ENCODE measurements at places on chromosomes 11 and 22.

DNA sequence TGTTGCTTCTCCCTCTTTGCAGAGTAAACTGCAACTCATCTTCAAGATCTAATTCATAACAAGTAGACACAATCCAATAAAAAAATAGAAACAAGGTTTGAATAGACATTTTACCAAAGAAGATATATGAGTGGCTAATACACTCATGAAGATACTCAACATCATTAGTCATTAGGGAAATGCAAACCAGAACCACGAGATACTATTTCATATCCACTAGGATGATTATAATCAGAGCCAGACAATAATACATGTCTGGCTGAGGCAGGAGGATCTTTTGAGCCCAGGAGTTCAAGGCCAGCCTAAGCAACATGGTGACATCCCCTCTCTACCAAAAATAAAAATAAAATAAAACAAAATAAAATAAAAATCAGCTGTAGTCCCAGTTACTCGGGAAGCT is 85.0 kb downstream of the ATG16L2 start:
- DNase-seq = no peak

GRCh38 chr11:34599406-34599945 is 21.4 kb upstream of the EHF start:
- peak; percentile 66 for DNase-seq

GRCh38 chr11:21895686-21896085 is 297.2 kb upstream of the ANO5 start:
- DNase-seq = no peak

DNA sequence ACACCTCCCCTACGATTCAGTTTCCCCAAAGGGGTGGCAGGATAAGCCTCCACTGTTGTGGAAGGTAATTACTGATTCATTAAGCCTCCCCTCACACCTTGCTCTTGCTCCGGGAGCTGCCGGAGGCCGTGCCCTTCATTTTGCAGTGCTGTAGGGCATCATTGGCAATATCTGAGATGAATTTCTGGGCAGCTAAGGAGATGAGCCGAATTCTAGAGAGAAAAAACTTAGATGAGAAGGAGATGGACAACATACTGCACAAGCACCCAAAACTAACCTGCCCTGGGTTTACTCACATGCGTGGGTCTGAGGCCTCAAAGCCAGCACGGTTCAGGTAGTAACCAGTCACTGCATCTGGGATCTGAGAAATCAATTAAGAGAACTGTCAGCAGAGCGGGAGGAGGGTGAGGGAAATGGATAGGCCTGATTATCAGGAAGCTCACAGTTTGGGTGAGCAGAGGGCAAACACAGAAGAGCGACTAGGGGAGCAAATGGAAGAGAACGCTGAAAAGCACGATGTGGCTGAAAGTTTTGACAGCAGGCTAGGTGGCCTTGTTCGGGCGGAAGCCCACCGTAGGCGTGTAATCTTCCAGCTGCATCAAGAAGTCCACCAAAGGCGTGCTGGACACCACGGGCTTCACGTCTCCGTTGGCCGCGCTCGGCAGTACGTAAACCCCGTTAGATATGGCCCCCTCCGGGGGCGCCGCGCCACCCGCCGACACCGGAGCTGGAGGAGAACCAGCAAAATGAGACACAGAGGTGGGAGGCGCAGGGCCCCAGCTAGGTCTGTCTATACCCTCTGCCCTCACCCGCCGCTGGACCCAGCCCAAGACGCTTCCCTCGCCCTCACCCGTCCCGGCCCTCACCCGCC is 689 bp downstream of the TAF10 start:
- peak; percentile 9 for DNase-seq

GRCh38 chr11:117020869-117021564 is 77.2 kb downstream of the SIK3 start:
- no peak for DNase-seq

DNA sequence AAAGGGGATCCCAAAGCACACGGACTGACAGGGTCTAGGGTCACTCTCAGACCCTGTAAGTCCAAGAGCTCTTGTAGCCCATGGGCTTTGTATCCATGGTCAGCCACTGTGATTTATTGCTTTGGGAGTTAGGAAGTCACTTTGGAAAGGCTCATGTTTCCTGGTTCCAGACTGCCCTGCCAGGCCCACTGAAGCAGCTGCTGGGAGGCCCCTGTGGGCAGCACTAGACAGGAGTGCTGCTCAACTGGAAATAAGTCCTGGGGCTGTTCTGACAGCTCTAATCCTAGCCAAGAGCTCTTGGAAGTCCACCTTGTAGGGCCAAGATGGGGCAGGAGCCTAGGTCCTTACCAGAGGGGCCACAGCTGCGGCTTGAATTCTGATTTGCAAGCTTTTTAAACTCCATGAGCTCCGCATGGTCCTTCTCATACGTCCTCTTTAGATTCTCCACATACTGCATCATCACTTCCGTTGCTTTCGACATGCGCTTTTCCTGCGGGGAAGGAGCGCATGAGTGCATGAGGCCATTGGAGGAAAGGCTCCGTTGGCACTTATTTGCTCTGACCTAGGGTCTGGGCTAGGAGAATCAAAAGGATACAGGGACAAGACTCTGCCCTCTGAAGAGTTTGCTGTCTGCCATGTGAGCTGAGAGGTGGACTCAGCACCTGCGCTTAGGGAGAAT is 32.2 kb upstream of the LYVE1 start:
- DNase-seq = no peak

- DNase-seq = no peak
Measured at GRCh38 chr11:33940538-33940815, 48.6 kb upstream of the LMO2 start.

DNA sequence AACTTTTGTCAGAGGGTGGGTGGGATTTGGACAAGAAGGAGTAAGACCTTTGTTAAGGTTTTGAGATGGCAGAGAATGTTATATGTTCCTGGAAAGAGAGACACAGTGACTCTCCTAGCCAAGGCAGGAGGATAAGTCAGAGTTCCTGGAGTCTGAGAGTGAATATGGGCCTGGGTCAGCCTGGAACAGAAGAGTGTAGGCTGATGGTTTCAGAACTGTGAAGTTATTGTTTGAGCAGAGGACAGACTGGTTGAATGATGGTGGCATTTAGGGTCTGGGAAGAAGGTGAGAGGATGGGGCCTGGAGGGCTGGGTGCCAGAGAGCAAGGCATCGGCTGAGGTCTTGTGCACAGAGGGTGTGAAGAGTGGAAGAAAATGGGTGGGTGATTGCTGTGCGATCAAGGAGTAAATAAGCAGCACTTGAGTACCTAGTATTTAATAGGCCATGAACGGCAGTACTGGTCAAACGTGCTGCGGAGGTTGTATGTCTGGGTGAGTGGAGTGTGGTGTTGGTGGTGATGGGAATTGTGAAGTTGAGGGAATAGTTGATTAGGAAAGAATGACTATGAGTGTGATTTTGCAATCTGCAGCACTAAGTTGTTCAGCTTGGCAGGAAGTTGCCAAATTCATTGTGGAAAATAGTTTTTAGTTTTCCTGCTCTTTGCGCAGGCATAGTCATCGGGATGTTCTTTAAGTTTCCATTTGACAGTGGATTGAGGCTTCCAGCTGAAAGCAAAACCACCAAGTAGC is 1.8 kb downstream of the PANX1 start:
- peak; percentile 83 for DNase-seq

DNA sequence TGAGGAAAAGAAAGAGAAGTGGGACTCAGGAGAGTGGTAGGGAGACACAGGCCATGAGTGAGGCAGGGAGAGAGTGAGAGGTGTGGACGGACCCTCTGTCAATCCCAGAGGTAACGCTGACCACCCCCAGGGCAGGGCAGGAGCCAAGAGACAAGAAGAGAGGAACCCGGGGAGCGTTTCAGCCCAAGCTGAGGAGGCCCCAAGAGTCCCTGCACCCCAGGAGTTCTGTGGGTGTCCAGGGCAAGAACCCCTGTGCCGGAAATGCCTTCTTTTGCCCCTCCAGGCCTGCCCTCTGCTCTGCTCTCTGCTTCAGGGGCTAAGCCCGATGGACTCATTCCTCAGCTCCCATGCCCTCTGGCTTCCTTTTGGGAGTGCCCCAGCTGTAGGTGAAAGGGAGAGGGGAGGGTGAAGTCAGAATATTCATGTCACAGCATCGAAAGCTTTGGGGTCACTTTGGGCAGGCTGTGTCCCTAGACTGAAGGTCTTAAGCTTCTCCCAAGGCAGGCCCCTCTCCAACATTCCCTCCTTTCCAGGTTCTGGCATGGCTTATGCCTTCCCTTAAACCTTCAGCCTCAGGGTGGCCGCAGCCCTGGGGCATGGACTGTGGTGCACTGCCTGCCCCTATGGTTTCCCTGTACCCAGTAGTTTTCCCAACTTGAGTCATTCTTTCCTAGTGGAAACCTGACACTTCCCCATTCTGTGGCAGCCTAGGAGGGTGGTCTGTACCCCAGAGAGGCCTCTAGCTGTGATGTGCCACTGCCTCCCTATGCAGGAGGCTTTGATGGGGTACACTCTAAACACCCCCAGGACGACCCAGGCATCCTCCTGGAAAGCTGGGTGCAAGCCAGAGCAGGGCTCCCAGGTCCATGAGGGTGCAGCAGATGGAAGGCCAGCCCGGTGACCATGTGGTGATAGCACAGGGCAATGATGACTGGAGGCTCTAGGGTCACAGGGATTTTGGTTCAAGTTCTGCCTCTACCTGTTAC is 27.1 kb downstream of the MYEOV start:
- no peak for DNase-seq

DNA sequence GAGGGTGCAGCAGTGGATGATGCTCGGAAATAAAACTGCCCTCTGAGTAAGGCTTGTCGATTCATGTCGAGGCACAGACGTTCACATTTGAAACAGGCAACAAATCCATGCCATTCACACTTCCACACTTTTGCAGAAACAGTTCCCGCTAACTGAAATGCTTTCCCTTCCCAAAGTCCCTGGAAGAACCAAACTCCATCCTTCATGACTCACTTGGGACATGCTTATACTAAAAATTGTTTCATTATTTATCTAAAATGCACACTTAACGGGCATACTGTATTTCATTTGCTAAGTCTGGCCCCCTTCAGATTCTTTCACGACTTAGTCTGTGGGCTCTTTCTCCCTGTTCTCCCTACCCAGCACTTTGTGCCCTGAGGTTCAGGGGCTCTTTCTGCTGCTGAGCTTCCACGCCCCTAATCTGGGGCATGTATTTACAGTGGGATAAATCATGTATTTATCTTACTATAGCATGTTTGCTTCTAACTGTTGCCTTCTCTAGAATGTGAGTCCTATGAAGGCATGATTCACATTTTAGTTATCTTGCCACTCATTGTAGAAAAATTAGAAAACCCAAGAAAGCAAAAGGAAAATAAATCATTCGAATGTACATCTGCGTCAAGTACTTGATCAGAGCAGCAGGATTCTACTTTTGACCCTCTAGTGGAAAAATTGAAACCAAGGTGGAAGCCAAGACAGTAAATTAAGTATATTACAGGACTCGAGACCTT is 12.5 kb downstream of the SCGB1A1 start:
- no peak for DNase-seq

DNA sequence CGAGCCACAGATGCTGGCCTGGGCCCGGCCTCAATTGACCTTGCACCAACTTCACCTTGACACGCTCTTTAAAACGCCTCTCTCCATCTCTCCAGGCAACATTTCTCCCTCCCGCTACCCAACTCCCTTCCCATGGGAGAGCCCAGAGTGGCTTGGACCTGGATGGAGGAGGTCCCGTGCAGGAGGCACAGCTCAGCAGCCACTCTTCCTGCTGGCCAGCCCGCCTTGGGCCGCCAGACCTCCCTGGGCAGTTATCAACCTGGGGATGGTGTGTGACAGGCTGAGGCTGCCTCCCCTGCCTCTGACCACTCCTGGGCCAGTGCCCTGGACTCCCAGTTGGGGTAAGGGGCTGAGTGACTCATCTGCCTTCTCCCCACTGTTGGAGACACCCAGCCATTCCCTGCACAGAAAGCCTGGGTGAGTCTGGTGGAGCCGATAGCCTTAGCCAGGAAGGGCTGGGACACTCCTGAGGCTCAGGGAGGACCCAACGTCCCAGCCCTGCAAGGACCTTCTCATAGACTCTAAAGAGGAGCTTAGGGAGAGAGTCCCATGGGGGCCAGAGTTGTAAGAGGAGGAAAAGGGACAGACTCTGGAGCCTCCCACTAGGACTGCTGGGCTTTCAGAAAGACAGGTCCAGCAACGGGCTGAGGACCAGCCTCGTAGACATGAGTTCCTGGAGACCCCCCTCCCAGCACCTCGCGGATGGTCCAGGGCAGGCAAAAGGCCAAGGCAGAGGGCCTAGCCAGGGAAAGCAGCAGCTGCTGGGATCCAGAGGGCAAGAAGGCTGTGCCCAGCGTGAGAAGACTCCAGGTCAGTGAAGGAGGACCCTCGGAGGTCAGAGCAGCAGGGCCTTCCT is 131.7 kb downstream of the CEP164 start:
- no peak for DNase-seq

DNA sequence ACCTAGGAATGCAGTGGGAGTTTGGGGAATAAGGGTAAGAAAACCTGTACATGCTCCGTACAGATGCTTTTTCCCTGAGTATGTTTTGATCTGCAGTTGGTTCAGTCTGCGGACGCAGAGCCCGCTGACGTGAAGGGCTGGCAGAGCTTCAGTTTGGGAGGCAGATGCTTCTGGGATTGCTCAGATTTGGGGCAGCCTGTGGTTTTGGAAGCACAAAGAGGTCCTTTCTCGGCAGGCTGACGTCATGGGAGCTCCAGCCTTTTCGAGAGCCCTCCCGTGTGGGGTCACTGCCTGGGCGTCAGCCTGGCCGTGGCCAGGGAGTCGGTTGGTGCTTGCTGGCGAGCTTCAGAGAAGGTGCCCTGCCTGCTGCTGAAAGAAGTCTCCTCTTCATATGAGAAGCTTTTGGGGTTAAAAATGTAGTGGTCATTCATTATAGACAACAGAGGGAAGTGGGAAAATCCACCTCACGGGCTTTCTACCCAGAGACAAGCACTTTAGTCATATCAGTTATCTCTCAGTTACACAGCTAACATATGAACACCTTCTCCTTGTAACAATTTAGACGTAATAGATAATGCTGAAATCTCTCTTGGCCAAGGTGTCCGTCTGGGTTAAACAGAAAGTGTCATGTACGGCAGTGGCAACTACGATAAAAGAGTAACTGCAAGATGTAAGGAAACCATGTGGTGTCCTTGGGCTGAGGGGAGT is 26.8 kb downstream of the TPCN2 start:
- DNase-seq = no peak

DNA sequence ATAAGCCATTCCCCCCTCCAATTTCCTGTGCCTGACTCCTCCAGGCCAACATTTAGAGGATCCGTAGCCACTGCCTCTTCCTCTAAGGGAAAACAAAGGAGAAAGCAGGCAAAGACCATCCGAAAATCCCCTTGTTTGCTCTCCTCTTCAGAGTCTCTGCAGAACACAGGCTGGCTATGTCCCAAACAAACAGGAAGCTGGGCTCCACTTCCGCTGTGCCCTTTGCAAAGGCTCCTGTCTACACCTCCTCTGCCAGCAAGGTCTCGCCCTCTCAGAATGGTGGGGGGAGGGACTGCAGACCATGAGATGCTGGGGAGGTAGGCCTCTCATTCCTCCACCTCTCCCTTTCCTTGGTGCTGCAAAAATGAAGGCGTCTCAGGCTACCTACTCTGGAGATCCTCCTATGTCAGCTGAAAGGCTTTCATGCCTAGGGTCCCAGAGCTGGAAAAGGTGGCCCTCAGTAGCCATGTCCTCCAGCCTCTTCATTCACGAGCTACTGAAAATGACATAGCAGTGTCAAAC is 596.2 kb downstream of the BUD13 start:
- DNase-seq = no peak
